ENCODE measurements at places on chromosomes 4 and X.
A peak's percentile ranks its signal among the peaks of the same experiment; 100 is the strongest.

DNA sequence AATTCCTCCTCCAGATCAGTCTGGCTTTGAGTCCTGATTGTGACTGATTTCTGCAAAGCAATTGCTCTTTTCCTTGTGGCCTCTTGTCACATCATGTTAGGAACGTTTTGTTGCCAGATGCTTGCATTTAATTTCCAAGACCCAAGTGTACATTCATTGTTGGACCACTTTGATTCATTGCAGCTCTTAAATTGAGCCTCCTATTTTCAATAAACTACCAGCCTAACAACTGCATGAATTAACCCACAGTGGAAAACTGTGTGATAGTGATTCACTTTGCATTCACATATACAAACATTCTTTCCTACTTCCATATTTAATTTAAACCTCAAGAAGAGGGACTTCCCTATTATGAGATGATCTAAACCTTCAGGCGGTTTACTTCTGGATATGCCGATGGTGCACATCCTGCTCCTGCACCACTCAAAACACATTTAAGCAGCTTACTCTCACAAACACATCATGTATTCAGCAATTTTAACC lies 118.4 kb downstream of the AFF1 start:
- DNase-seq = no peak

GRCh38 chr4:24057915-24058559 lies 168.2 kb upstream of the PPARGC1A start:
- no peak for DNase-seq

DNA sequence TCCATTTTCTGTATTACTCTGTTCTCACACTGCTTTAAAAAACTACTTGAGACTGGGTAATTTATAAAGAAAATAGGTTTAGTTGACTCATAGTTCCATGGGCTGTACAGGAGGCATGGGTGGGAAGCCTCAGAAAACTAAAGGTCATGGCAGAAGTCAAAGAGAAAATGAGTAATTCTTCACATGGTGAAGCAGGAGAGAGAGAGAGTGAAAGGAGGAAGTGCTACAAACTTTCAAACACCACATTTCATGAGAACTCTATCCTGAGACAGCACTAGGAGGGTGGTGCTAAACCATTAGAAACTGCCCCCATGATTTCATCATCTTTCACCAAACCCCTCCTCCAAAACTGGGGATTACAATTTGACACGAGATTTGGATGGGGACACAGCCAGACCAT lies 108.0 kb upstream of the PBDC1 start:
- DNase-seq = no peak

DNA sequence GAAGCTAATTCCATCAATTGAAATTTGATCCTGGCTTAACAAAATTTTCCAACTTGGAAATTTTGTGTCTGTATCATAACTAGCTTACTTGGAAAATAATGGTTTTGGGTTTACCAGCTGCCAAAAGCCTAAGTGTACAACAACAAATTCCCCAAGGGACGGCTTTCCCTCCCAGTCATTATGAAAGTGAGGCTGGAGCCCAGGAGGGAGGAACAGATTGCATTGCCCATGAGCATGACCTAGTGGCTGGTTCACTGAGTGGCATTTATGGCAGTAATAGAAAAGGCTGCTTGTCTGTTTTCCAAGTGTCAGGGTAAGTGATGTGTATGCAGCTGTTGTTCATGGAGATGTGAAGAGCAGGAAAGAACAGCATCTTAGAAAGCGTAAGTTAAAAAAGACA lies 70.8 kb upstream of the HHIP start:
- DNase-seq = no peak

DNA sequence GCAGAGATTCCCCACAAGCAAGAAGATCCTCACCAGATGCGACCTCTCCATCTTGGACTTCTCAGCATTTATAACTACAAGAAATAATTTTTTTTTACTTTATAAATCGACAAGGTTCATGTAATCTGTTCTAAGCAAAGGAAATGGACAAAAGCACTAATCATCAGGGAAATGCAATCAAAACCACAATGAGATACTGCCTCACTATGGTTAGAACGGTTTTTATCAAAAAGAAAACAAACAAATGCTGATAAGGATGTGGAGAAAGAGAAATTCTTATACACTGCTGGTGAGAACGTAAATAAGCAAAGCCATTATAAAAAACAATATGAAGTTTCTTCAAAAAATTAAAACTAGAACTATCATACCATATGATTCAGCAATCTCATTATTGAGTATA lies 1382.6 kb downstream of the ARAP2 start:
- no peak for DNase-seq

GRCh38 chr4:87659247-87659931 lies 9.3 kb downstream of the DMP1 start:
- DNase-seq = no peak

DNA sequence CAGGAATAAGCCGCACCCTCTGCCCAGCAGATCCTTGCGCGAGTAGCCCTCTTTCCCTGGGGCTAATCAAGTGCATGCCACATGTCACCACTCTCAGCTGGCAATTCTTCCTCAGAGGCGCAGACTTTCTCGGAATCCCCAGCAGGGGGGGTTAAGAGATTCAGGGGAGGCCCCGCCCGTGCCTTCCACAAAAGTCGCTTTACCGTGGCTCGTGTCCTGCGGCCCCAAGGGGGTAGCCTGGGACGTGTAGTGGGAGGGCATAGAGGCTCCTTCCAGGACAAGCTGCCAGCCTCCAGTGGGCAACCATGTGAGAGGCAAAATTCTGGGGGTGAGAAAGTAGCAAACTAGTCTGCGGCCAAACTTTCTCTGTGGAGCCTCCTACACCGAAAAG lies 652 bp downstream of the SRPX start:
- no peak for DNase-seq

DNA sequence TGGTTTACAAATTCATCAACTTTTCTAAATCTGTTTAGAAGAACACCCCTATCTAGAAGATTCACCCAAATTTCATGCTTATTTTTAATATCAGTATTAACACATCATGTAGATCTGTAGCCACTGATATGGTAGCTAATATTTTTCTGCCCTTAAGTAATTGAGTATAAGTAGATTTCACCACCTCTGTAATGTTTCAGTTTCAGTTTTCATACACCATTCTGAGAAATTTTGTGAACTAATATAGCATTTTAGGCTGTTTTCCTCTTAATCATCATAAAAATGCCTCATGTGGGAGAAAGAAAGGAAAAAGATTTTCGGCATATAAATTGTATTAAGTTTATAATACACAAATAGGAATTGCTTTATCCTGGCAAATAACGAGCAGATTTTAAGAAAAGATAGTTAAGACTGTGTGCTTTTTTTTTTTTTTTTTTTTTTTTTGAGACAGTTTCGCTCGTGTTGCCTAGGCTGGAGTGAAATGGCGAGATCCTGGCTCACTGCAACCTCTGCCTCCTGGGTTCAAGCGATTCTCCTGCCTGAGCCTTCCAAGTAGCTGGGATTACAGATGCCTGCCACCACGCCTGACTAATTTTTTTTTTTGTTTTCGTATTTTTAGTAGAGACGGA lies 21.4 kb upstream of the RBPJ start:
- DNase-seq = no peak

- no peak for DNase-seq
Observed at GRCh38 chr4:3822230-3822947, 56.2 kb downstream of the ADRA2C start.

DNA sequence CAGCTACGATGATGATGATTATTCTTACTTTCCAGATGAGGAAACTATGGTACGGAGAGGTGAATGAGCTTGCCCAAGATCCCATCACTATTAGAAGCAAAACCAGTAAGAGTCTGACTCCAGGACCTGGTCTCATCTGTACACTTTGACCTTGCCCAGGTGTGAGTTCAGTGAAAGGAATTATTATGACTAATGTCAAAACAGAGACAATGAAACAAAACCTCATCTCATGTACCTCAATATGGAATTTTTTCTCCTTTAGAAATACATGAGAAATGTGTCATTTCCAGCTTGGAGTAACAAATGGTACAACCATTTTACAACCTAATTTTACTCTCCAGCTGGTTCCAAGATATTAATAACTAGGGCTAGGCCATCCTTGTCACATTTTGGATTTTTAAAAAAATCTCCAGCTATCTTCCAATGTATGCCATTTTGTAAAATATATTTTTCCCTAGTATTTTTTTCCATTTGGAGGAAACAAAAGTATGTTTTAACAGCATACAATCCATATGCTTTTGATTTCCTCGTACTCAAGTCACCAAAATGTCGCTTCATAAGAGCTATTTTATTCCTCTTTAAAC lies 213.8 kb downstream of the PTTG2 start:
- no peak for DNase-seq

DNA sequence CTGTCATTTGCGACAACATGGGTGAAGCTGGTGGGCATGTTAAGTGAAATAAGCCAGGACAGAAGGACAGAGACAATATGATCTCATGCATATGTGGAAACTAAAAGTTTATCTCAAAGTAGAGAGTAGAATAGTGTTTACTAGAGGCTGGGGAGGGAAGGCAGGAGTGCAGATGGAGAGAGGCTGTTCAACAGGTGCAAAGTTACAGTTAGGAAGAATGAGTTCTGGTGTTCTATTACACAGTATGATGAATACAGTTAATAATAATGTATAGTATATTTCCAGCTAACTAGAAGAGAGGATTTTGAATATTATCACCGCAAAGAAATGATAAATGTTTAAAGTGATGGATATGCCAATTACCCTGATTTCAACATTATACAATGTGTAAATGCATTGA lies 69.8 kb downstream of the FBXL5 start:
- no peak for DNase-seq

DNA sequence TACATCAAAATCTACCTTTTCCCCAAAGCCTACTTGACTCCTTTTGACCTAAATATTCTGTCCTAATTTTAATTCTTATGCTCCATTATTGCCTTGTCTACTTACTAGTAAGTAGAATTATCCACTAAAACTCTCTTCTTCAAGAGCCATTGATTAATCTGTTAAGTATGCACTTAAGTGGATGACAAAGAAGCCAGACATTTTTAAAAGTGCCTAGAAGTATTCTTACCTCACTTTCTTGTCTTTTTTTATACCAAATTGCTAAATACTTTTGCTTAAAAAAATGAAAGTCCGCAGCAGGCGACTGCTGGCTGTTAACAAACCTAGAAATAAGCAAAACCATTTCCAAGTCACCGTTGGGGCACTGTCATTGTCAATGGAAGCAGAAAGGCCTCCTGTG lies 20.1 kb upstream of the FRMPD4 start:
- DNase-seq = no peak

DNA sequence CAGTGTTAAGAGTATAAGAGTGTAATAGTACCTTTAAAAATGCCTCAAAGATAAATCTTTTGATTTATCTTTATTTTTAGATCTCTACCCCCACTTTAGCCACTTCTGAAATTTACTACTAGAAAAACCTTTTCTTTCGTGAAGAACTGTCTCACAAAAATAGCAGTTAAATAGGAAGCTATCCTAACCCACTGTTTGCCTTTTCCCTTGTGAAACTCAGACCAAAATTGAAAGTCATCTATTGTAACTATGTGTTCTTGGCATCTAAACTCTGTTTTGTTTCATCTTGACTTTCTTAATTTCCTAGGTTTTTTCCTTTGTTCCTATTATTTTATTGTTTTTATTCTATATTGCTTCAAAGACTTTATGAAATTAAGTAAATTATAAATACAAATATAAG lies 7.8 kb upstream of the TMEM144 start:
- DNase-seq = no peak

DNA sequence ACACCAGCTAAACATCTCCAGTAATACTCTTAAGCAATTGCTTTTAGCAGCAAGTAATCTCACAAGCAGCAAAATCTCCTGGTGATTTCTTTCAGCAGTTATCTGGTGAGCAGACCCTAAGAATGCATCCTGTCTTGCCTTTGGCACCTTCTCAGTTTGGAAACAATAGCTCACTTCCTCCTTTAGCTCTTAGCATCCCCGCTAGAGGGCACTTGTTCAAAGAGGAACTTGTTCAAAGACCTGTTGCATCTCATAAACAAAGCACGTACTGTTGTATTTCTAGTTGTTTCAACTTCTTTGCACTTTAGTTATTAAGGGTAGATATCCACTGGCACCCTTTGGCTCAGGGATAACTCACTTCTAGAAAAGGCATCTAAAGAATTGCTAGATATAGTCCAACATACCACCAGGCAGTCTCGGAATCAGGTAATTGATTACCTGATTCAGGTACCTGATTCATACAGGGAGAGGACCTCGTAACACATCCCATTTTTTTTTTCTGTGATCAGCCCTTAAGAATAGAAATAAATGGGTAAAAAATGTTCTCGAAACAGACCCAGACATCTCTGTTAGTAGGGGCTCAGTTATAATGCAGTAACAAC lies 81.9 kb upstream of the QRFPR start:
- DNase-seq = peak; percentile 22

GRCh38 chrX:139530550-139530949 lies at the start of gene F9:
TSS of gene F9 (plus strand) at chrX:139530739. CDS start at chrX:139530765, 26 bp downstream.
- no peak for DNase-seq

GRCh38 chr4:122658818-122659295 lies 38.0 kb upstream of the IL21 start:
- DNase-seq = no peak

DNA sequence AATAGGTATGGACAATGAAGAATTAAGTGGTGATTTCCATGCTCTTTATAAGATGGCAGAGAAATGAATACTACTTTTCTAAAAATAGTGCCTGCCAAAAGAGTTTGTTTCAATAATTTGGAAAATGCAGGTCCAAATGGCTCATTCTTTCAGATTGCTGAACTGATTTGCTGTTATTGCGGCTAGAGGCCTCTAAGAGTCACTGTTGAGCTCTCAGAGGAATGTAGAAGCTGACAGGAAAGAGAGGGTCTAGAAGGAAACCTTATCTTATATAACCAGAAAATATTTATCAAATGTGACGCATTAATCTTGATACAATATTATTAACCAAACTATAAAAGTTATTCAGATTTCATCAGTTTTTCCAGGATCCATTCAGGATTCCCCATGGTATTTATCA lies 65.7 kb upstream of the PAGE1 start:
- no peak for DNase-seq

GRCh38 chr4:1993169-1993516 lies 15.6 kb downstream of the NELFA start:
- DNase-seq = no peak

DNA sequence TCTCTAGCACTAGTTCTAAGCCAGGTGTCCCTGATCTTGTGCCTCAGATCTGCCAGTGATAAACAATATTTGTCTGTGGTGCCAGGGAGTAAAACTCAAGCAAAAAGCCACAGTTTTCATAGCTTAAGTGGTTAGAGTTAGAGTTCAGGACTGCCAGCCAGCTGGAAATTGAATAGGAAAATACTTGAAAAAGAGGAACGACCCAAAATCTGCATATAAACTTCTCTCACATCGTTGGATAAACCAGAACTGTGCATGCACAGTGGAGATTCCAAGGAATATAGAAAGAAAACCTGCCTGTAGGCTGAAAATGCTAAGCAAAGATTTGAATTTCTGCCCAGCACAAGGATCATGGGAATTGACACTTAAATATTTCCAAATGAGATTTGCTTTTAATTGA lies 35.0 kb upstream of the GNPDA2 start:
- no peak for DNase-seq

All from immature natural killer cell (primary cell).